ENCODE measurements at places on chromosomes 6 and 20.

- DNase-seq, result no peak
Observed at GRCh38 chr20:21241406-21241805, 61.7 kb upstream of the XRN2 start.

GRCh38 chr20:10982692-10983091 is 308.9 kb upstream of the JAG1 start:
- DNase-seq, result no peak

- no peak for DNase-seq
Observed at GRCh38 chr6:105235155-105235554, 55.3 kb upstream of the POPDC3 start.

DNA sequence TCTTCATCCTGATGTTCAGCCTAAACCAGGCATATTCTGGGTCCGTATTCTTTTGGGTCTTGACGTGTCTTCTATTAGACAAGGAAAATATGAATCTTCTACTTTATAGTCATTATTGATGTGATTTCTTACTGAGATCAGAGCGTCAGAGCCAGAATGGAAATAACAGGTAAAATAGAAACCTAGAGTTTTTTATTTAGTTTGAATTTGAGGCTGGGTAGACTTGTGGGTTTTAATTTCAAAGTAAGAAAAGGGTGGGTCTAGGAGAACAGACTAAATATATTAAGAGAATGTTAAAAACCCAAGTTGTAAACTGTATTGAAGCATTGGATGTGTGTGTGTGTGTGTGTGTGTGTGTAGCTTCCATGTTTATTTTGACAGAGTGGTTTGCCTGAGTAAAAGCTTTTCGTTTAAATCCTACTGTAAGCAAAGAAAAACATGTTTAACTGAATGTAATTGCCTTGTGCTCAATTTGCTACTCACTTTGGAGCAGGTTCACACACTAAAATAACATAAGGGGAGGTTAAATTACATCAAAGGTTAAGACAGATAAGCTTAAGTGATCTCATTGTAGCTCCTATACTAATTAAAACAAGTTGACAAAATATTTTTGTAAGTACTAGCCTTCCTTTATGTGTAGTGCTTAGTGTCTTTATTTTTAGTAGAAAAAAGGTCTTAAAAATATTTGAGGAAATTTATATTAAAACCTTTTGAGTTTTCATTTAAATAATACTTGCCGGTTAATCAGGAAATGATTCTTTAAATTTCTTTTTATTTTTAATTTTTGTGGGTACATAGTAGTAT is 17.4 kb downstream of the HECA start:
- no peak for DNase-seq

GRCh38 chr6:77450924-77451323 is 12.4 kb downstream of the HTR1B start:
- no peak for DNase-seq

DNA sequence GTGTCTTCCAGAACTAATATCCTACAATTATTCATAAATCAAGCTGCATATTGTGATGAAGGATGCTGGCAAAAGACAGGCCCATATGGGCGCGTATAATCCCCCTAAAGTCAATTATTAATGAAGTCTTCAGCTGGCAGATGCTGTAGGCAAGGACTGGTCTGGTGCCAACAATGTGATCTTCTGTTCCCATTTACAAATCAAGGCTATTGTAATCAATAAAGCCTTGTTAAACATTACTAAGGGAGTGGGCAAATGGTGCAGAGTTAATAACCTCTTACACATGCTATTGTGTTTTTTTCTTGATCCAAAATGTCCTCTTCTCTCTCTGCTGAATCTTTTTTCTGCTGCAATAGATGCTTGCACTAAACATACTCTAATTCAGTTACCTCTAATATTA is 119.0 kb downstream of the ALDH8A1 start:
- DNase-seq, result no peak

- DNase-seq, result no peak
Observed at GRCh38 chr6:24951811-24952299, 16.1 kb upstream of the RIPOR2 start.

GRCh38 chr6:100099189-100100074 is 105.4 kb upstream of the MCHR2 start:
- no peak for DNase-seq

GRCh38 chr6:133062077-133062476 is 179.1 kb upstream of the EYA4 start:
- no peak for DNase-seq

- DNase-seq, result no peak
Observed at GRCh38 chr6:122180132-122180531, 219.3 kb upstream of the HSF2 start.

- no peak for DNase-seq
Observed at GRCh38 chr6:167409694-167410093, 84.8 kb downstream of the TTLL2 start.

DNA sequence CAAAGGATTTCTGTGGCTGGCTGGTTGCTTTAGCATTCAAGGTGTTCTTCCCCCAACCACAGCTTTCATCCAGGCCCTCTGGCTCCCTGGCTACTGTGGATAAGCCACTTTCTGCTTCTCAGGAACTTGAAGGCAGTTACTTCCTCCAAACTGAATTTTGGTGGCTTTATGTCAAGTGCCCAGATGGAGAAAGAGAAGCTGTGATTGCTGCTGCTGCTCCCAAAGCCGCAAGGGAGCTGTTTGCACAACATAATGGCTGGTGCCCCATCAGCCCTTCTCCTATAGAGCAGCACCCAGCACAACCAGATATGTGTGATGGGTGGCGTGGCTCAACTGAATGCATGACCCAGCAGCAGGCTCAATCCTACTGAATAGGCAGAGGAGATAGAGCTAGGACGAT is 465.2 kb downstream of the MAFB start:
- DNase-seq, result no peak

DNA sequence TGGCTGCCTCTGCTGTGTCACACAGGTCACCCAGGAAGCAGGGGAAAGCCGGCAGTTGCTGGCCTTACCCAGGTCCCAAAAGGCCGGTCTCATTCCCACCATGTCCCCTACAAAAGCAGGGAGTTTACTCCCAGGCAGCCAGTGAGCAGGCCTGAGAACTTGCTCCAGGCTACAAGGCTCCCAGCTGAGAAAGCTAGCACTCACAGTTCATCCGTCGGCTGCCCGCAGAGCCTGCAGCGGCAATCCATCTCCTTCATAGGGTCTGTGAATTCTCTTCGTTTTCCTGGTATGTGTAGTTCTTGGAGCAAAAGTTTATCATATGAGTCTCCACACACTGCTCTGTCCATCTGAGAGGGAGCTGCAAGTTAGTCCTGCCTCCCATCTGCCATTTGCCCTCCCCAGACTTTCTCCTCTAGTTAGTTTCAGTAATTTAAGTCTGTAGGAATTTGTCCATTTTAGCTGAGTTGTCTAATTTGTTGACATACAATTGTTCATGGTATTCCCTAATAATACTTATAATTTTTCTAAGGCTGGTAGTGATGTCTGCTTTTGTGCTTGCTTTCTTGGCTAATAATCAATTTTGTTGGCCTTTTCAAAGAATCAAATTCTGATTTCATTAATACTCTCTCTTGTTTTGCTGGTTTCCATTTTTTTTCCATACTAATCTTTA is 135.6 kb downstream of the MAP3K4 start:
- DNase-seq, result no peak

DNA sequence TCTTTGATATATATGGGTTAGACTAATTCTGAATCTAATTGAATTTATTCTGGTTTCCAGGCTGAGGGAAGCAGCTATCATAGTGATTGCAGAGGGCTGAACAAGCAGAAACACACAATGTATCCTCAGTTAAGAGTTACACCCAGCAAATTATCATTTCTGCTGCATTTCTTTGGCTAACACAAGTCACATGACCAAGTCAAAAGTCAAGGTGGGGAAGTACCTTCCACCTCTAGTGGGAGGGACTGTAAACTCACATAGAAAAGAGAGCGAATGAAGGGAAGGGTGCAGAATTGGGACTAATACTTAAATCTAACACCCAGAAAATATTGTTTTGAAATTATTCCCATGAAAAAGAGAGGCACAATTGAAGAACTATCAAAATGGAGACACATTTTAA is 719.7 kb upstream of the MMS22L start:
- no peak for DNase-seq

DNA sequence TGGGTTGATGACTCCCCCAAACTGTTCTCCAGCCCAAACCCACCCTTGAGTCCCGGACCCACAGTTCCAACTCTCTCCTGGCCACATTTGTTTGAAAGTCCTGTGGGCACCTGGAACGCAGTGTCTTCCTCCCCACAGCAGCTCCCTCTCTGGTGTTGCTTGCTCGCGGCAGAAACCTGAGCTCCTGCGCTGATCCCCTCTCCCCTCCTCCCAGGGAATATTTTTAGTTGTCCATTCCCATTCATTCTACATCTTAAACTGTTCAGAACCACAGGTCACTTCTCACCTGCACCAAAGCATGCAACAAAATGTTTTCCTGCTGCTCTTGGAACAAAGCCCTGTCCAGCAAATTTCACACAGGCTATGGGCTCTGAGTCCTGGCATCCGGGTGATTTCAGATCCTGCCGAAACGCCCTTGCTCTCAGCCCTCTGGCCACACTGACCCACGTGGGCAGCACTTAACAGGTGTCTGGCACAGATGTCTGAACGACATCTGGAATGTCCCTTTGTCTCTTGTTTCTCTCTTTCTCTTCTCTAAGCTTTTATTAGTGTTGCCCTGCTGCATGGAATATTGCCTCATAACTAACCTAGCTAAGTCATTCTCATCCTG is 27.0 kb upstream of the PMEPA1 start:
- no peak for DNase-seq

DNA sequence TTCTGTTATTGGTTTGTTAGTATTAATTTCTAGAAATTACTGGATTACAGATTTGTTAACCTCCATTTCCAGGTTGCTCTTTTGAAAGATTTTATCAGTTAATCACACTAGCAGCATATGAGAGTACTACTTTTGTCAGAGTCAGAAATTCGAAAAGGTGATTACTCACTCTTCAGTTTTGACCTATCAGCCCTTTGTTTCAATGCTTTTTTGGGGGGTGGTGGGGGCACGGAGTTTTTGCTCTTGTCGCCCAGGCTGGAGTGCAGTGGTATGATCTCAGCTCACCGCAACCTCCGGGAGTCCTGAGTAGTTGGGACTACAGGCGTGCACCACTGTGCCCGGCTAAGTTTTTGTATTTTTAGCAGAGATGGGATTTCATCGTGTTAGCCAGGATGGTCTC is 149.2 kb downstream of the JARID2 start:
- DNase-seq, result no peak

DNA sequence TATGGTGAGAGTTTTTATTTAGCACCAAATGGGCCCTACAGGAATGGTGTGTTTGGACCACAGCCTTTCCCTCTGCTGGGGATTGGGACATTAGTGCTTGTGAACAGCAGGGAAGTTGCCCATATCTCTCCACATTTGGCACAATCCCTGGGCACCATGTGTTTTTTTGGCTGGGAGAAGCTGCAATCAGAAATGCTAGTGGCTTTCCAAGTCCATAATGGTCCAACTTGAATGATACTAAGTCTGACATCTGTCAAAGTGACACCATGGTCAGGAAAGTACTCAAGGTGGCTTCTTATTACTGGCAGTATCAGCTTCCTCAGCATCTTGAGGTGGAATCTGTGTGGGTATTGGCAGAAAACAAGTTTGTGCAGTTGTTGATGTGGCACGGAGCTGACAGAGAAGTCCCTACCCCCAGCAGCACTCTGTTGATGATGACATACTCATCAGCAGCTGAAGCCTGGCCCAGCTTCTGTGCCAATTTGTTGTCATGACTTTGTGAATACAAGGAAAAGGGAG is 53.0 kb downstream of the SASH1 start:
- no peak for DNase-seq

- no peak for DNase-seq
Observed at GRCh38 chr6:3340894-3341293, 82.1 kb downstream of the PSMG4 start.

- DNase-seq, result no peak
Observed at GRCh38 chr6:92188016-92188415, 1231.3 kb downstream of the EPHA7 start.

- no peak for DNase-seq
Observed at GRCh38 chr20:2305029-2305428, 9.2 kb downstream of the TGM3 start.

- DNase-seq, result no peak
Observed at GRCh38 chr6:159389695-159390094, 220.5 kb downstream of the FNDC1 start.

- DNase-seq, result no peak
Observed at GRCh38 chr6:138944412-138944811, 43.6 kb downstream of the REPS1 start.

- no peak for DNase-seq
Observed at GRCh38 chr6:17610835-17611234, 10.7 kb downstream of the FAM8A1 start.

DNA sequence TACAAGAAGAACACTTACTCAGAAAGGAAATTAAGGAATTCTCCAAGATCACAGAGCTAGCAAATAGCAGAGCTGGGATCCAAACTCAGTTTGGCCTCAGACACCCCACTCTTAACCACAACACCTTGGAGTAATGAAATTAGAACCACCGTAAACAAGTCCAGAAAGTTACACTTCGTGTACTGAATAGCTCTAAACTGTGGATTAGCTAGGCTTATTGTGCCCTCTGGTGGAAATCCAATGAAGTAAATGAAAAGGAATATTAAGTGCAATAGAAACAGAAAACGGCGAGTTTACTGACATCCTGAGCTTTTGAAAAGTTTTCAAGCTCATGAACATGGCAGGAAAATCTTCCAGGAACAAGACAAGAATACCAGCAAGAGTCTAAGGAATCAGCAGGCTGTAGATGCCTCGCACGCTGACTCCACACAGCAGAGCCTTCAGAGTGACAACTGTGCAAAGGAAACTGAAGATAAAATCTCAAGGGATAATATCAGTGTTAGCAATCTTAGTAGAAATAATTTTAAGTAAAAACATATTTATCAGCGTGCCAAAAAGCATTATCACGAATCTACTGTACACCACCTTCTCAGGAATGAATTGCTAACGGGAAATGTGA is 34.6 kb downstream of the FBXO5 start:
- DNase-seq, result peak; percentile 38

DNA sequence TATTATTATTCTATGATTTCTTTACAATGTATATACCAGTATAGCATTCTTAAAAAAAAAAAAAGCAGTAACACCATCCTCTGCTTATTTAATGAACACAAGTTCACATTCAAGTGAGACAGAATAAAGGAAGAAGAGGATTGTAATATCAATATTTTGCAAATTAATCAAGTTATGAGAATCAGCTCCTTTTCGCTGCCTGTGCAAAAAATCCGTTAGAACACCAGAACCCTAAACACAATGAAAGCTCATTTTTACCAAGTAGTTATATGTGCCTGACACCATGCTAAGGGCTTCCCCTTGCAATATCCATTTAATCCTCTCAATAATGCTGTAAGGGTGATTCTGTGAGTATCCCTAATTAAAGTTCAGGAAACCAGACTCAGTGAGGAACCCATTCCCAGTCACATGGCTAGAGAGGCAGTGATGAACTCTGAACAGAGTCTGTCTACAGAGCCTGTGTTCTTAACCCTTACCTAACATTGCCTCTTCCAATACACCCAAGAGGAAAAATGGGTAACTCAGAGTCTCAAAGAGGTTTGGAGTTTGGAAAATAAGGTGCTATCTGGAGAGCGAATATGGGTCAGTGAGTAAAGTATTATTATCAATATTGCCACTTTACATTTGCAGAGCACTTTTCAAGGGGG is 66.8 kb downstream of the CDC40 start:
- DNase-seq, result no peak

- no peak for DNase-seq
Observed at GRCh38 chr20:44938637-44939036, 21.6 kb downstream of the TOMM34 start.

- no peak for DNase-seq
Observed at GRCh38 chr6:151016107-151016506, 150.6 kb downstream of the MTHFD1L start.

GRCh38 chr6:21858076-21858475 is 264.5 kb downstream of the SOX4 start:
- no peak for DNase-seq

GRCh38 chr6:31157513-31158139 is at the start of gene CCHCR1:
Gene CCHCR1, minus strand, starts transcription at chr6:31157802. Its CDS starts 202 bp downstream, at chr6:31157600.
- DNase-seq, result no peak
